ENCODE measurements at places on chromosomes 13 and 19.
A peak's percentile ranks its signal among the peaks of the same experiment; 100 is the strongest.

DNA sequence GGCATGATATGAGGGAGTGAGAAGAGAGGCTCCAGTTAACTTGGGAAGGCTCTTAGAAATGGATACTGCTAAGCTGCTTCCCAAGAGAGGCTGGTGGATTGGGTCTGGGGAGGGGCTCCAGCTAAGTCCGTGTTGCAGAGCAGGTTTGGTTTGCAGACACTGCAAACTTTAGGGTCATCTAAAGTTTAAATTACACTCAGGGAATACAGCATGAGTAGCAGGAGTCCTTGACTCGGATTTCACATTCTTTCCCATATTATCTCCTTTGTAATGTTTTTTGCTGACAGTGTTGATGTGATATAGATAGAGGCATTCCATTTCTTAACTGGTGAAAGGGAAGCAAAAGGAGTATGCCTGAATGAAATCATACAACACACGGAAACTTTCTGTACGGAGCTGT, 31.9 kb downstream of the SGCG start:
- DNase-seq: no peak

GRCh38 chr13:100275746-100276145, 186.9 kb downstream of the PCCA start:
- DNase-seq: no peak

- DNase-seq: no peak
Observed at GRCh38 chr19:1766800-1767352, 13.6 kb downstream of the ONECUT3 start.

- no peak for DNase-seq
Observed at GRCh38 chr13:65889368-65889767, 1340.8 kb downstream of the PCDH9 start.

DNA sequence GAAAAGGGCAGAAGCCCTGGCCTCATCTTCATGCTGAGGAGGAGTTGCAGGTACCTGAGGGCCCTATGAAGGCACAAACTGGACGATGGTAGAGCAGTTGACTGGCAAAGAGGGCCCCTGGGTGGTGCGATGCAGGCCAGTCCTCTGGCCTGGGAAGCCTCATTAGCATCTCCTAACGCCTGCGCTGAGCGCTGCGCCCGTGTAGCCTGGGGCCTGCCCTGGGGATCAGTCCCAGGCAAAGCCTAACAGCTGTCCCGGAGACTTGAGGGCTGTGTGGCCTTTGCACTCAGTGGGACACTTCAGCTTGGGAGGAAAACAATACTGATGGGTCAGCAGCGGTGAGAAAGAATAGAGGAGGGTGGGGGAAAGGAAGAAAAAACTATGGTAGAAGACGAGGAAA, 187.7 kb downstream of the RAP2A start:
- no peak for DNase-seq

GRCh38 chr19:9945319-9945966, 9.1 kb upstream of the OLFM2 start:
- DNase-seq: no peak

DNA sequence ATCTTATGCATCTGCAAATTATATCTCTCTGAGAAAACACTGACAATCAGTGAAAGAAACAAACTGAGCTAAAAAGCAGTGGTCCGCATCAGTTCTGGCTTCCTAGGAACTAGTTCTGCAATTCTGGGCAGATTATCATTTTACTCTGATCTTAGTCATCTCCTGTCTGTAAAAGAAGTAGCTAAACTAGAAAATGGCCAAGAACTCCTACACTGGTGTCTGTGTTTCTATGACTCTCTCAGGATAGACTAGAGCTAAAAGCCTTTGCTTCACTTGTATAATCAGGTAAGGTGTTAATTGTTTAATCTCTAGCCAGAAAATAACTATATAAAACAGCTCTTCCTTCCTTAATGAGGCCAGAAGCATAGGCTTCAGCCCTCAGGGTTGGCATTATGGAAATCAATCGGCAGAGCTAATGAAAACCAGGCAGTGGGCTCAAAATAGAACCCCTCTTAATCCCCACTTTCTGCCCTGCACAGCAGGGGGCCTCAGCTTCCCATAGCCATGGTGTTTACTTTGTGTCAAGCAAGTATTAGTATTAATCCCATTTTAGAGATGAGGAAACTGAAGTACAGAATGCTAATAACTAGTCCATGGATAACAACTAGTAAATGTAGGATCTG, 459.2 kb downstream of the FGF14 start:
- no peak for DNase-seq

DNA sequence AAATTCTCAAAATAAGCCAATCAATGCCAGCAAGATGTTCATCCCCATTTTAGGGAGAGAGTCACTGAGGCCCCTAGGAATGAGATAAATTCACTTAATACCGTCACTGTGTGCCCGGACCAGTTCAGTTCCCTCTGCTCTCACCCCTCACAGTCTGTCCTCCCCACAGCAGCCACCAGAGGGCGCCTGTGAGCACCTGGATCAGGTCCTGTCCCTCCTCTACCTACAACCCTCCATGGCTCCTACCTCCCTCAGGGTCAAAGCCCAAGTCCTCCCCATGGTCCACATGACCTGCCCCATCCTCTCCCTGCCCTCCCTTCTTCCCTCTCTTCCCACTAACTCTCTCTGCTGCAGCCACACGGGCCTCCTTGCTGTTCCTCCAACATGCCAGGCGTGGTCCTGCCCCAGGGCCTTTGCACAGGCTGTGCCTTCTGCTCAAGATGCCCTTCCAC, 42.0 kb upstream of the NFIC start:
- no peak for DNase-seq

- no peak for DNase-seq
Observed at GRCh38 chr13:23427881-23428528, 5.5 kb downstream of the SACS start.

DNA sequence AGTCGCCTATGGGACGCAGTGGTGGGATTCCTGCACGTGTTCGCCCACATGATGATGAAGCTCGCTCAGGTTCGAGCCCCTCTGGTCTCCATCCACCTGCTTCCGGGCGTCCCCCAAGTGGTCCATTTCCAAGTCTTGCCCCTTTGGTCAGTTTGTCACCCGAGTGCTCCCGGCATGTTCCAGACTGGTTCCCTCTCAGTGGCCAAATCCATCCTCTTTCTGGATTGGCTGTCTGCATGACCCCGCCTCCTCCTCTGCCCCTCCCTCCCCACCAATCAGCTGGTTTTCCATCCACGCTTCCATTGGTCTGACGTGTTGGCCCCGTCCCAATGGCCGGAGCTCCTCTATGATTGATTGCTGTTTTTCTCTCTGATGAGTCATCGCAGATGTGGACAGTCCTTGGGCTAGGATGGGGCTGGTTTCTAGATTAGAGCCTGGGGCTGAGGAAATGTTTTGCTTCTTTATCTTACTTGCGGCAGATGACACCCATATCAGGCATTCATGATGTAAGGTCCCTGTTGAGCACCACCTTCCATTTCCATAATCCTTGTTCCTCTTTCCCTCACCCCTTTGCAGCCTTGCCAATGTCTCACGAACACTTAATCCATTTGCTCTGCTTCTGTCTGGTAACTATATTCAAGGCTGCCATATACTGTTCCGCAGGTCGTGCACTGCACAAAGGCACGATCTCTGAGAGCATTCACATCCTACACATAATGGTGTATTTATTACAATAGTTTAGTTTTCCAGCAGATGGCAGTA, 73.8 kb downstream of the MAP4K1 start:
- DNase-seq: peak; percentile 58

- DNase-seq: no peak
Observed at GRCh38 chr13:23701636-23702035, 131.4 kb downstream of the TNFRSF19 start.

DNA sequence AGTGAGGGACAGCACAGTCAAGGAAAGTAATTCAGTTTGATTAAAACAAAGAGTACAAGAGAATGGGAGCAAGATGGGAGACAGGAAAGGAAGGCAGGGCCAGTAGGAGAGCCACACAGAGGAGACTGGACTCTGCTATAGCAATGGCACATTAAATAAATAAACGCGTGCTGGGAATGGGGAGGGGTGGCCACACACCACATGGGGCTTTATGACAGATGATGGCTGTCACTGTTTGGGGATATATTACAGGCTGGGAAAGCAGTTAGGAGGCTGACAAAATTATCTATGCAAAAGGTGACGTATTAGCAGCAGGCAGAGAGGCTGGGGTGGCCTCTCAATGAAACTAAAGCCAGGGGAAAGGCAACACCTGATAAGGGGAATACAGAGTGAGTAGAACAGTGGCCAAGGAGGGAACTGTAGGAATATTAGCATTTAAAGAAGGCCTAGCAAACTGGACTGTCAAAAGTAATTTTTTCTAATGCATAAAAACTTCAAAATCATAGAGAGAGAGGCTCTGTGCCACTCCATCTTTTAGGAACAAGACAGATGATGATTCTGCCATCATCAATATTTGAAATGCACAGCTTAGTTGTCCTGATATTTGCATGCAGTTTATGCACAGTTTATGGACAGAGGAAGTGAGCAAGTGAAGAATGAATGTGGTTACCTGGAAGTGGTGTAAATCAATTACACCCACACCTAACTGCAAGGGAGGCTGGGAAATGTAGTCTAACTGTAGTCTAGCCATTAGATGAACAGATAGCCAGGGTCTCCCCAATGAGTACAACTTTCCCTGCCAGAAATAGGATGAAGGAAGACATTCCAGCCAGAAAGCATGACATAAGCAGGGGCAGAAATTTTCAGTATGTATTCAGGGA, 346.5 kb downstream of the FOXO1 start:
- DNase-seq: no peak

DNA sequence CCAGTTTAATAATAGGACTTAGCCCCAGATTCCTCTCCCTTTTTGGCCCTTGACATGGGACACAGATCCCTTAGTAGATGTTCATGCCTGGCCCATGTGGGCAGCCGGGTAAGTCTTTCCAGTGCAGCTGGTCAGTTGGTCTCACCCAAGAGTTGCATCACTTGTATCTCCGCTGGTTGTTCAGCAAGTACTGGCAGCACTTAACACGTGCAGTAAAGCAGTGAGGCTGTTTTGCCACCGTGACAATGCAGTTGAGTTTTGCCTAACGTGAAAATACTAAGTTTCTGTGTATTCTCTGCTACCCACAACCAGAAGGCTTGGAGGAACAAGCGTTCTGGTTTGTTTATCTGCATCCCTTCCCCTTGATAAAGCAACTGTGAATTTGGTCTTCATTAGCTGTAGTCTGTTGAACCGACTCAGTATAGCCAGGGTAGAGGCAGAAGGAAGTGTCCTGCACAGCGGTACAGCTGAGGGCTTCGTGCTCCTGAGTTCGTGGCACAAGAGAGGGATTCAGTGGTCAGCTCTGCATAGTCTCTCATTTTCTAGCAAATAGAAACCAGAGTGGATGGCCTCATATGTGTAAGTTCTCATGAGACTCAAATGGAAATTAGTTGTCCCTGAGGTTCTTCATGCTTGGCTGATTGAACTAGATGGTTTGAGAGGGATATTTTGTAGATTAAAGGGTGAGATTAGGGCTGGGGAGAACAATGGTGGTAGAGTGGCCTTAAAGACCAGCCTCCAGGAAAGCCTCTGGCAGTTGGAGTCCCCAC, 50.3 kb downstream of the ARHGEF7 start:
- DNase-seq: no peak

GRCh38 chr19:10074153-10074552, 12.0 kb upstream of the SHFL start:
- DNase-seq: no peak

DNA sequence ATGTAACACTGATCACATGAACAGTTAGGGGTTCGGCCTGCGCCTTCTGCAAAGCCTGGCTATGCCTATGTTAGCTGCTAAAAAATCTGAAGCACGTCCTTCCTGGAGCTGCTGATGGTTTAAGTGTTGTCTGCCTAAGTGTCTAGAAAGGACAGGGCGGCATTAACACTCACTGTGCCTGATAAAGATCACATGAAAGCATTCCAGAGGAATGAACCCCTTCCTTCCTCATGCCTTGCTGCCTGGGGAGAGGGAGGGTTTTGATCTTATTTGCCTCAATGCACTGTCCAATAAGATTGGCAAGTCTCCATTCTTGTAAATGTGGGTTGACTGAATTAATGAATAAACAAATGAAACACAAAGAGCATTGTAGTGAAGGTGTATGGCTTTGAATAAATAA, 5.2 kb downstream of the DOCK9 start:
- DNase-seq: no peak

DNA sequence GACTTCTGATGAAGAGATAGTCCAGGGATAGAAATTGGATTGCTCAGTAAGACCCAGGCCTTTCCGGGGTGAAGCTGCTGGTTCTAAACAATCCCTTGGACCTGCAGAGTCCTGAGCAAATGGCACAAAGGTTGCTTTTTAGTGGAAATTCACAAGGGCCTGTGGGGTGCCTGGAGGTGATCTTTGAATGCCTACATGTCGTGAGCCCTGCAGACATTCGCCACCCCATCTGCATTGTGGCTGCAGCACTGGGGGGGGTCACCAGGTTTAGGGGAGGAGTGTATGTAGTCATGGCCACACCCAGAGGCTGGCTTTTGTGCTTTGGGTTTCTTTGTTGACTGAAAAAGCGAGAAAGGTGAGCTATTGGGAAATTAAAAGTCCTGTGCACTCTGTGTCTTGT, 41.4 kb downstream of the SLC7A9 start:
- no peak for DNase-seq

DNA sequence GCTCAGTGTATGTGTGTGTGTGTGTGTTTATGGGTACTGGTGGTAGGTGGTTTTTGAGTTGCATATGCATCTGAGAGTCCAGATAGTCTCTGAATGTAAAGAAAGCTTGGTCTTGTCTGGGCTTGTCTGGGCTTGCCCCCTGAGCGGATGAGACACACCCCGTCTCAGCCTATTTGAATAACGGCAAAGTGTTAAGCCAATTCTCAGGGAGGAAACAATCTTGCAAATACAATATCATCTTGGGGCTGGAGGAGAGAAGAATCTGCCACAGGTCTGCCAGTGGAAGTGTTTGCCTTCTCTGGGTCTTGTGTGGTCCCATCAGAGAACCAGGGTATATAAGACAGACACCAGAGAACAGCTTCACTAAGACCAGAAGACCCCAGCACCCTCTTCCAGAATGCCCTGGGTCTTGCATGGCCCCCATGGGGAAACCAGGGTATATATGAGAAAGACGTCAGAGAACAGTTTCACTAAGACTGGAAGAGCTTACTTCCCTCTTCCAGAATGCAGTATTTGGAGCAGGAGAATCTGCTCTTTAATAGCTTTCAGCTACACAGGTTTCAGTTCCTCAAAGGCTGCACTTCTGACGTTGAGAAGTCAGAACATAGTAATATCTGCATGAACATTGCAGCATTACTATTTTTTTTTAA, 13.3 kb downstream of the CD70 start:
- no peak for DNase-seq
